Tibial nerve (tissue), 4 donors: ENCODE measurements at places on chromosomes 2 and 18. TPM values are rescaled to one million over a fixed set of nuclear protein-coding genes. Genes with fewer than 3 reads are reported as not detected.
A peak's percentile ranks its signal among the peaks of the same experiment; 100 is the strongest.

DNA sequence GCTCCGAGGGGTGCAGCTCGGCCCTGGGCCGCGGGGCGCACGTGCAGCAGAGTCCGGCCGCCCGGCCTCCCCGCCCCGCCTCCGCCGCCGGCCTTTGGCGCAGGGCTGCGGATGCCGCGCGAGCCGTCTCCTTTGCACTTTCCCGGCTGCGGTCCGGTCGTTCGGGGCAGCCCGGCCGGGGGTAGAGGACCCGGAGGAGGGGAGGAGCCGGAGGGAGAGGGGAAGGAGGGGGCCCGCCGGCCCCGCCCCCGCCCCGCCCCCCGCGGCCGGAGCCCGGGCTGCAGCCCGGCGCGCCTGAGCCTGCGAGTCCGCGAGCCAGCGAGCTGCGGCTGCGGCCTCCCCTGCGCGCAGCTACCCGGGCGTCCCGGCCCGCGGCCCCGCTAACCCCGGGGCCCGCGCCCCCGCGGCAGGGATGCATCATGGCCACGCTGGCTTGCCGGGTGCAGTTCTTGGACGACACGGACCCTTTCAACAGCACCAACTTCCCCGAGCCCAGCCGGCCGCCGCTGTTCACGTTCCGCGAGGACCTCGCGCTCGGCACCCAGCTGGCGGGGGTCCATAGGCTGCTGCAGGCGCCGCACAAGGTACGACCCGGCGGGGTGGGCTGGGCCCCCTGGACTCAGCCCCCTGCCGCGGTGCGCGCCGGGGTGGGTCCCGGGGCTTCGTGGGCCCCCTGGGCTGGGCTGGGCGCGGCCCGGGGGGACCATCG is at the start of gene FHOD3:
FHOD3 (plus strand) TSS at position 297 of the 709 bp plus-strand sequence; CDS start at position 420, 123 bp downstream.
- peak; percentile 16 for DNase-seq

- DNase-seq, result no peak
Observed at GRCh38 chr18:80112624-80113248, 3.7 kb downstream of the ADNP2 start.

CLIP4 gene
- 93.2 TPM for total RNA-seq

- no peak for DNase-seq
Observed at GRCh38 chr18:6010284-6010683, 115.0 kb upstream of the TMEM200C start.

GRCh38 chr2:189276277-189276676 is 96.7 kb upstream of the COL5A2 start:
- no peak for DNase-seq

- no peak for DNase-seq
Observed at GRCh38 chr2:148885209-148885608, 10.2 kb downstream of the KIF5C start.

DNA sequence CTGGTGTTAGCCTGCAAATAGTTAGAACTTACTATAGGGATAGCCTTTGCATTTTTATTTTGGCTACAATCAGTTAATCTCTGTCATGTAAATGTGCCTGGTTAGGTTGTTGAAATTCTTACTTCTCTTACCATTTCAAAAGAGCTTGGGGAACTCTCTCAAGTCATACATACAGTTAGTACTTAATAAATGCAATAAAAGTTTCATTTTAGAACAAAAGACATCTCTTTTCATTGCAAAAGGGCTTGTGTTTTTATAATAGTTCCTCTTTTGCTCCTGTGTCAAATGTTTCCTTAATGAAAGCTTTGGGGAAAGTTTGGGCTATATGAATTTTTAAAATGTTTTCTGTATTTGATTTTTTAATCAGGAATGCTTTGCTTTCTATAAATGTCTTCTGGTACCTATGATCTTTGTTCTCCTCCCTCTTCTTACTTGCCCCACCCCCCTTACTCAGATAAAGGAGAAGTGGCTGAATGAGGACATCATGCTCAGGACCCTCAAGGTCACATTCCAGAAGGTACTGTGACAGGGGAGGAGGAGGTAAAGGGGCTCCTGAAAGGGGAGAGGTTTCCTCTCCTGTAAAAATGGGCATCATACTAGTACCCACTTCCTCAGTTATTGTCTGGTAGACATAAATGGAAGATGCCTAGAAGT is 13.6 kb downstream of the PTPN18 start:
- DNase-seq, result no peak

DNA sequence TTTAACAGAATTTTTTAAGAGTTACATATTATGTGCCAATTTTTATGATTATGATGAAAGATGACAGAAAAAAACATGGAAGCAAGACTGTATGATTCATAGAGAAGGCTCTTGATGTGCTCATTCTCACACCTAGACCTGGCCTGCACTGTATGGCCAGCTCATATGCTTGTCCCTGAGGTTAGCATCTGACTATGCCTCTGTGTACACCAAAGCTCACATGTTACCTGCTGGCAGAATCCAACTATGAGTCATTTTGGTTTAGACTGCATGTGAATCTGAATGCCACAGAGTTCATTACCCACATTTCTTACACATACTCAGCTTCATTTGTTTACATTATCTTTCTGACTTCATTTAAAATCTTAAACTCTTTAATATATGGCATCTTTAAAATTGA is 139.0 kb downstream of the DSC3 start:
- DNase-seq, result no peak

DNA sequence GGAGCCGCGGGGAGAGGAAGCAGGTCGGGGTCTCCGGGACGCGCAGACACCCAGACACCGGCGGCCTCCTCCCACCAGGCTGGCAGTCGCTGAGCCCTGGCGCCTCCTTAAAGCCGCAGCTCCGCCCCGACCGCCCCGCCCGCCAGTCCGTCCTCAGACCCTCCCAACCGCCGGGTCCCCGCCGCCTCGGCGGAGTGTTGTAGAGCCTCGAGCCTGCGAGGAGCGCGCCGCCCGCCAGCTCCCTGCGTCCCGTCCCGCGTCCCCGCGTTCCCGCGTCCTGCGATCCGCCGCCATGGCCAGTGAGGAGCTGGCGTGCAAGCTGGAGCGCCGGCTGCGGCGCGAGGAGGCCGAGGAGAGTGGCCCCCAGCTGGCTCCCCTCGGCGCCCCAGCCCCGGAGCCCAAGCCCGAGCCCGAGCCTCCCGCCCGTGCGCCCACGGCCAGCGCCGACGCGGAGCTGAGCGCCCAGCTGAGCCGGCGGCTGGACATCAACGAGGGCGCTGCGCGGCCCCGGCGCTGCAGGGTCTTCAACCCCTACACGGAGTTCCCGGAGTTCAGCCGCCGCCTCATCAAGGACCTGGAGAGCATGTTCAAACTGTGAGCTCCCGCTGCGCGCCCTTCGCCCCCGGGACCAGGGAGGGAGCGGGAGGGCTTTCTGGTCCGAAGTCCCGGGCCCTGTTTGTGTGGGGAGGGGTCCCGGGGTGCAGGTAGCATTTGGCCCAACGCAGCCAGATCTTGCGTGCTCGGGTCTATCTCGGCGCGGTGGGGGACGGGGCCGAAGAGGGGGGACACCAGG is at the start of gene EFHD1:
EFHD1 (plus strand) TSS at position 192 of the 793 bp plus-strand sequence; CDS start at position 293, 101 bp downstream.
- DNase-seq, result peak; percentile 66

GRCh38 chr2:215427585-215427984 is 8.3 kb downstream of the FN1 start:
- DNase-seq, result no peak

GRCh38 chr2:86233436-86233835 is 34.2 kb downstream of the MRPL35 start:
- DNase-seq, result no peak

ALLC gene
- total RNA-seq, result 13.0 TPM

DNA sequence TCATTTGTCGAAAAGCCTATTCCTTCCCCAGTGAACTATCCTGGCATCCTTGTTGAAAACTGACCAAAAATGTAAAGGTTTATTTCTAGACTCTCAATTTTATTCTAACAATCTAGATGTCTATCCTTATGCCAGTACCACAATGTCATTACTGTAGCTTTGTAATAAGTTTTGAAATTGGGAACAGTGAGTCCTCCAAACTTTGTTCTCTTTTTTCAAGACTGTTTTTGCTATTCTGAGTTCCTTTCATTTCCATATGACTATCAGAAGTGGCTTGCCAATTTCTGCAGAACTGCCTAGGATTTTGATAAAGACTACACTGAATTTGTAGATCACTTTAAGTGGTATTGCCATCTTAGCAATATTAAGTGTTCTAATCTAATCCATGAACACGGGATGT is 9.7 kb downstream of the STARD7 start:
- no peak for DNase-seq

SNRPD1 gene
- 4.3 TPM for total RNA-seq

DNA sequence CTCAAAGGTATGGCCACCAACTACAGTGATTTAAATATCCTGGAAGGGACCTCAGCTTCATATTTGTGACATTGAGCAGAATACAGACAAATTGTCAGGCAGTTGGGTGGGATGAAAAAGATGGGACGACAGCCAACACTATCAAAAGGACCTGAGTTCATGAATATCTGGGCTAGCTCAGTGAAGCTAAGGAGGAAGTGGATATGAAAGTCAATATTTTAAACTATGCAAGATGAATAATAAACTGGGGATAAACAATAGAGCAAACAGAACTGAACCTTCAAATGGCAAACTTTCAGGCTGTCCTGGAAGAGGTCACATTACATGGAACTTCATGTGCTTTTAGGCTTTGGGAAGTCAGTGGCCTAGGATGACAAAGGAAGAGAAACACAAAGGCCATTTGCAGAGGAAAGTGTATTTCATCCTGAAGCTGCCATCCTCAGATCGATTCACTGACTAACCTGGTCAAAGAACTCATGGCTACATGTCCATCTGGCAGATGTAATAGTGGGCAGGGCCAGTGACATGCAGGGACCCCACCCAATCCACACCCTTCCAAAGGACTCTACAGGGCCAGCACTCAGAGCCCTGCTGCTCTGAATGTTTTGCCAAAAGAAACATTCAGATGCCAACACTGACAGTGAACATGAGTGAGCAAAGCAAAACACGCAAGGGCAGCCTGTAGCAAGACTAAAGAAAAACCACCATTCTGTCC is 175.7 kb downstream of the ETAA1 start:
- no peak for DNase-seq

DNA sequence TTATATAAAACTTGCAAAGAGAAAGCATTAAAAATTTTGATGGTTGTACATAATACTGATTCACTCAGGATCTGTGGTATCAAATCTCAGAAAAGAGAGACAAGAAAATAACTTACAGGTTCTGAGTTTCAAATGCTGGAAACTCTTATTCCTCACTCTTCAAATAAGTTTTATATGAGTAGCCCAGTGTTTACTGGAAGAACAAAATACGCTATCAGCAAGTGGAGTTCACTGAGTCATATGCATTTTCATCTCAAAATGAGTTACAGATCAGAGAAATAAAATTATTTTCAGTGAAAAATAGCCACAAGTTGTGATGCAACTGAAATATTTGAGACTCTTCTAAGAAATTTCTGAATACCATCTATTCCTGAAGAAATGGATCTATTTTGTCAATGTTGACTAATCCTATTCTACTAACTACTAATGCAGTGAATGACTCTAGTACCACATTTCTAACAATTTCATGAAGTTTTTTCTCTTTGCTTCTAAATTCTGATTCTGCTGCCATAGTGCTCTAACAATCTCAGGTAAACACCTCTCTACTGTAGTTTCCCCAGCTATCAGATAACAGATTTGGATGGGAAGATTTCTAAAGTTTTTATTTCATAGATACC is 391.7 kb downstream of the ZEB2 start:
- DNase-seq, result no peak

CFAP65 gene
- total RNA-seq, result not detected

DNA sequence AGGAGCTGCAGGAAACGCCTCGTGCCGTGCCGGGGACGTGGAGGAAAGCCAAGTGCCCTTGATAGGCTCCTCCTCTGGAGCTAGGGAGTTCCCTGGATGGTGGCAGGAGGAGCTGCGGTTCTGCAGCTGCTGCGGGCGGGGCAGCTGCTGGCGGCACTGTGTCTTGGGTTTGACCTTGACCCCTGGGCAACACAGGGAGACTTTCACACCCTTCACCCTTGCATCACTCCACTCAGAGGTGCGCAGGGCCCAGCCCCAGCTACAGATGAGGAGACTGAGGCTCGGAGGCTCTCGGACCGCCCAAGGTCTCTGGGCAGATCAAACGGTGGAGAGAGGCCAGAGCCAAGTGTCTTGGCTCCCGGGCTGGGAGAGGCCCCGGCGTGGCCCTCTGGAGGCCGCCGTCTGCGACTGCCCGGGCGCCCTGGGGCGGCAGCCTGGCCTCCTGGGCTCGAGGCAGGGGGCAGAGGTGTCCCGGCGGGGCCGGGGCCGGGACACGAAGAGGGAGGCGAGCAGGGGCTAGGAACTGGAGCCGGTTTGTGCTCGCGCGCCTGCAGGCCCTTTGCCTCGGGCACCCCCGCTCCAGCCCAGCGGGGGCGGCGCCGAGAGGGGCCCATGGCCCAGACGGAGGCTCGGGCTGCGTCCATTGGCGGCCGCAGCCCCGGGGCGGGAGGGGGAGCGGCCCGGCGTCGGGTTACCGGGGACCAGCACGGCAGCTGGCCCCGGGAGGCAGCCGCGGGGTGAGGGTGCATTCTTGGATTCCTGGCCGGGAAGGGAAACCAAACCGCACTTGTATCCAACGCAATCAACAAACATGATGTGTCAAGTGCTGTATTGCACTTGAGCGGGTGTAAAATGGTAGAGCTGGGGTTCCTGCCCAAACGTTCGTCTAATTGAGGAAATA is 129.6 kb upstream of the SLC1A4 start:
- peak; percentile 79 for DNase-seq

- DNase-seq, result no peak
Observed at GRCh38 chr18:9283791-9284190, 50.8 kb upstream of the TWSG1 start.

GRCh38 chr2:86477349-86477748 is 36.2 kb downstream of the KDM3A start:
- no peak for DNase-seq

DNA sequence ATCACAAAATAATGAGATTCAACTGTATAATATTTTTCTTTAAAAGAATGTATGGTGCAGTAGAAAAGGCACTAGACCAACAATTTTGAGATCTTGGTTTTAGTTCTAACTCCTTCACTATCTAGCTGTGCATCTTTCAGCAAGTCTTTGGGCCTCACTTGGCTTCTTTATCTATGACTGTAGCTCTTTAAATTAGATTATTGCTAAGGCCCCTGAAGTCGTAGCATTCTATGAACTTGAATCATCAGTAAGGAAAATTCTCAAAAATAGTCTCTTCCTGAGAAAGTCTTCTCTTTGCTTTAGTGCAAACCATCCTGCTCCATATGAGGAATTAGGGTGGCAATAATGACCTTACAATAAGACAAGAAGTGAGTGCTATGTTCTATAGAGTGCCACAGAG is 140.4 kb downstream of the FTCDNL1 start:
- DNase-seq, result no peak

SRD5A2 gene
- not detected for total RNA-seq

DNA sequence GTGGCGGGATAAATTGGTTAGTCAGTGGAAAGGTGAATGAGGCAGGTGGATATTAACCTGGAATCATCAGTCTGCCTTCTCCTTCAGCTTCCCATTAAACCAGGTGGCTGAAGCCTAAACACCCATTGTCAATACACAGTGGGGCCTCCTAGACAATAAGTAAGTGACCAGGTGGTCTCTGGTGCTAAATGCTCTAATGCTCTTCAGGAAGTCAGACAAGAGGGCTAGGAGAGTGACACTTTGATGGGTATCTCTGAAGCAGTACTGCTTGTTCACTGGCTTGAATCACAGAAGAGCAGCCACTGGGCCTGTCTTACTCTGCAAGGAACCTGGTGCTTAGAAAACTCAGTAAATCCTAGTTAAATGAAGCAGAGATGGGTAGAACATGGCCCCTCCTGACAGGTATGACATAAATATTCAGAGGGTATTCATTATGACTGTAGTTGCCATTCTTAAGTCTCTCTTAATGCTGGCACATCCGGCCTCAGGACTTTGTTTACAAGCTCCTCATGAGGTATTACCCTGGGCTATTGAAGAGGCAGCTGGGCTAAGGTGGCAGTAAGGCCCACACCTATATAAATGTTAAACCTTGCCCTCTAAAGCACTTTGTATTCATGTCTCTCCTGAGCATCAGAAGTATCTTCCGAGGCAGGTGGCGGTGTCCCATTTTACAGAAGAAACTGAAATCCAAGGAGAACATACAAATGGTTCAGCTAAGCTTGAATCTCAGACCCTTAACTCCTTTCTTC is 104.9 kb downstream of the NCK2 start:
- no peak for DNase-seq
